ENCODE measurements at places on chromosomes 7 and 10. TPM values are rescaled to one million over a fixed set of nuclear protein-coding genes. Genes with fewer than 3 reads are reported as not detected.

IQUB gene
- total RNA-seq = not detected

STRIP2 gene
- 29.7 TPM for total RNA-seq

WDFY4 gene
- total RNA-seq = 0.08 TPM

ACSL5 gene
- 55.1 TPM for total RNA-seq

MGMT gene
- 15.4 TPM for total RNA-seq

PALD1 gene
- 0.15 TPM for total RNA-seq

SKIDA1 gene
- 0.38 TPM for total RNA-seq

SH2D4B gene
- total RNA-seq = 0.15 TPM

FAM25A gene
- total RNA-seq = not detected

MBL2 gene
- not detected for total RNA-seq

CUZD1 gene
- 1.8 TPM for total RNA-seq

MACC1 gene
- 0.18 TPM for total RNA-seq

DNA sequence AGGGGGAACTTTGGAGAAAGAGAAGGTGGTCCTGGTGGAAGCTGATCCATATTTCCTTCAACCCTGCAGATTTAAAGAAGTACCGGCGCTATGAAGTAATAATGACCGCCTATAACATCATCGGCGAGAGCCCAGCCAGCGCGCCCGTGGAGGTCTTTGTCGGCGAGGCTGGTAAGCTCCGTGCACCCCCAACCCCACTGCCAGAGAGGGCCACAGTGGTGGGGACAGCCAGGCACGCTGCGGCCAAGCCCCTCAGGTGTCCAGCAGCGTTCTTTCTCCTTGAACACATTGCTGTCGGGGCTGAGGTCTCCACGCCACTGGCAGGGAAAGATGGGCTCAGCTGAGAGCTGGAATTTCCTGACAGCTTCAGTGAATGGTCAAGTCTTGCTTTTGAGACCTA, 503.7 kb upstream of the FOXK1 start:
- no peak for DNase-seq

DNA sequence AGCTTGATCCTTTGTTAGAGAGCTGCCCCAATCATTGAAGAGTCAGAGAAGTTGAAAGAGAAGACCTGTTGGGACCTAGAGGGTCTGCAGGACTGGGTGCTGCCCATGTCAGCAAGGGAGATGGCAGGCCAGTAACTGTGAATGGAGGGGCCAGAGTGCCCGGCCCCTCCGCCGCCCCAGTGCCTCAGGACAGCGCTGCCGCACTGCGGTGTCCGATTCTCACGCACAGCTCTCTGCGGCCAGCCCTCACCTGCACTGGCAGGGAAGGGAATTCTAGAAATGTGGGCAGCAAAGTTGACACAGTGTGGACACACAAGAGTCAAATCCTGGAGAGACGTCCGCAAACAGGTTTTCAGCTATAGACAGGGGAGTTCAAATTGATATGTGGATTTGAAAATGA, 373.5 kb downstream of the TCERG1L start:
- no peak for DNase-seq

- DNase-seq = no peak
Measured at GRCh38 chr7:128708235-128708634, 30.9 kb upstream of the CALU start.

- DNase-seq = no peak
Measured at GRCh38 chr10:28481968-28482367, 51.0 kb upstream of the WAC start.

- DNase-seq = no peak
Measured at GRCh38 chr7:26690135-26690805, 174.1 kb downstream of the SKAP2 start.

GRCh38 chr7:151590071-151590849, 70.6 kb upstream of the RHEB start:
- no peak for DNase-seq

DNA sequence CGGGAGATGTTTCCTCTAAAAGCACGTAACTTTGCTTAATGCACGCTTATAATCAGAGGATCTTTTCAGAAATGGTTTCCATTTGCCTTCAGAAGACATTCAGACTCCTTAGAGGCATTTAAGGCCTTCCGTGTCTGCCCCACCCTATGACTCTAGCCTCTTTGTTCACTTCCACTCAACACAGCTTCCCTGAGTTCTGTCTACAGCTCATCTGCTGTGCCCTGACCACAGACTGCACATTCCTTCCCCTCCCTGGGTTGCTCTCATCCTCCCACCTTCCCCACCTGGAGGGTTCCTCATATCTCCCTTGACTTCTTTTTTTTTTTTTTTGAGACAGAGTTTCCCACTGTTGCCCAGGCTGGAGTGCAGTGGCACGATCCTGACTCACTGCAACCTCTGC, 16.6 kb downstream of the FBH1 start:
- DNase-seq = no peak

DNA sequence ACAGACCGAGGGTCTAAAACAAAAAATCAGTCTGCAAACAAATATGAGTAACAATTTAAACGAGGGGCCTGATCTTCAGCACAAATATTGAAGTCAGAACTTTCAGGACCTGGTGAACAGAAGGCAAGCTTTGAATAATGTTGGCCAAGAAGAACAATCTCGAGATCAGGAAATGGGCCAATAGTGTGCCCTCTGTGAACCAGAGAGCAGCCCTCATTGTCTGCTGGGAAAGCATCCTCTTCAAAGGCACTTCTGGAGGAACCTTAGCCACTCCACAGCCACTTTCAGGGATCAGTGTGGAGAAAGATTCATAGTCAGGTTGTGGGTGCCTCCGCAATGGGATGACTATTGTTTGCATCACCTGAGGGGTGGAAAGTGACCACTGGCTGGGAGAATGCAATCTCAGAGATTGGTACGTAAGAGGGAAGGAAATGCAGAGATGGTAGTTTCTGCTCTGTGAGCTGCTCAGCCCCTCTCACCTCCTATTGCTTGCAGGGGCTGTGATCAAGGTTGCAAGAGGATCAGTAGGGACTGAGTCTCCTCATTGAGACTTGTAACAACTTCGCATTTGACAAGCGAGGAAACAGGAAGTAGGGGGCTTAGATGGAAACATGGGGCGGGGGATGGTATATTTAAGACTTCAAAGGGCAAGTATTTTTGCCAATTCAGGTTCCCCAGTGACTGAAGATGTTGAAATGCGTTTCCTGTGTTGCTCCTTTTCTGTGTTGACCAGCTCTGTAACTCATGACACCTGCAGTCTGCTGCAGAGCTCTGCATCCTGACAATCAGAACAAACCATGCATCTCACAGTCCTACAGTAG, 28.4 kb upstream of the IFRD1 start:
- DNase-seq = no peak

- no peak for DNase-seq
Measured at GRCh38 chr7:93040355-93040754, 77.4 kb downstream of the SAMD9 start.

DNA sequence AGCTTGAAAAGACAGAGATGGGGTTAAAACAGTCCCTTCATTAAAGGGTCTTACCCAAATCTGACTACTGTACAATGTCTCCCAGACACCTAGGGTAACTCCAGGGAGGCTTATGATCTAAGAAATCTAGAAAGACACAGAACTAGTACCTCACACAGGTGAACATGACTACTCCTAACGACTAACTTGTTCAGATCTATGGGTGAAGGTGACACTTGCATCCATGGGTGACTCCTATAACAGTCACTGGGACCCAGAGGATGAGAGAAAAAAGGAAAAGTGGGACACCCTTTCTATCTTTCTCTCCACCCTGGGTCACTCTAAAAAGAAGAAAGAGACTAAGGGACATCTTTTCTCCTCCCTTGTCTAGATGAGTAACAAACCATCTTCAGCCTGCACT, 19.2 kb downstream of the AKR1C8 start:
- no peak for DNase-seq

GRCh38 chr7:108322925-108323832, 133.1 kb downstream of the NRCAM start:
- DNase-seq = no peak

GRCh38 chr7:131505636-131506557, 50.5 kb downstream of the PODXL start:
- DNase-seq = no peak

GRCh38 chr10:119919826-119920225, 27.3 kb downstream of the SEC23IP start:
- no peak for DNase-seq

DNA sequence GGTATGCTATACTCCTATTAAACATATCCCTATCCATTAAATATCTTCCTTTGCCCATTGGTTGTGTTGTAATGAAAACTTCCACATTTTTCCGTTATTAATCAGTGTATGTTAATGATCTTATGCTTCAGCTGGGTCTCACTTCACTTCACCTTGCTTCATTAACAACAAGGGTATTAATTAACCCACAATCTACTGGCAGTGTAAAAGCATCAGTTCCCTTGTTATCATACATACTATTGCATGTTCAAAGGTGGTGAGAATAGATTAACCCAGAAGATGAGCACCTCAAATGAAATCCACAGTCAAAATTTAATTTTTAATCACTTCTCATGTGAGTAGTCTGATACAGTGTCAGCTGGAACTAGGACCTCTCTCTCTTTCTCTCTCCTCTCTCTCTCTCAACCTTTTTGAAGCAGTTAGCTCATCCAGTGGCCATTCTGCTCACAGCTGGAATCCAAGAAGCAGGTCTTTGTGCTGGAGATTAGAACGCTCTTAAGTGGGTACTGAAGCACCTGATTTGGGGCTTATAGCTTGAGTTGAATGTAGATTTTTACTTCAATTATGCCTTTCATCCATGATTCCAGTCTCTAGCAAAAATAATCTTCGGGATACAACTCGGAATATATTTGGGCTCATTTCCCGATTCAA, 172.3 kb downstream of the RAPGEF5 start:
- DNase-seq = no peak

- DNase-seq = no peak
Measured at GRCh38 chr7:11120068-11120664, 146.5 kb downstream of the PHF14 start.

- no peak for DNase-seq
Measured at GRCh38 chr10:101906586-101907183, 63.1 kb upstream of the KCNIP2 start.

GRCh38 chr10:124065382-124066125, 27.8 kb downstream of the CHST15 start:
- DNase-seq = no peak

GRCh38 chr10:64952042-64952441, 1430.8 kb downstream of the REEP3 start:
- no peak for DNase-seq

- no peak for DNase-seq
Measured at GRCh38 chr10:129627442-129627841, 160.4 kb downstream of the MGMT start.

DNA sequence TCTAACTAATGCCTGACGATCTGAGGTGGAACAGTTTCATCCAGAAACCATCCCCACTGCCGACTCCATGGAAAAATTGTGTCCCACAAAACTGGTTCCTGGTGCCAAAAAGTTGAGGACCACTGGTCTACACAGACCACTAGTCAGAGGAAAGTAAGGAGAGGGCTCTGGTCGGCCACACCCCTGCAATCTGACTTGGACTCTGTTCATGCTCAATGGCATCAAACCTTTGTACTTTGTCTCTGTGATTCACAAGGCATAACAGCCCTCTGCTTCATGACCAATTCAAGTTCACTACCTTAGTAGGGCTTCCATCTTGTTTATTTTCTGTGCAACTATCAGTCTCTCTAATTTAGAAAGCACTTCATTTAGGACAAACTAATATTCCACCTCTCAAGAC, 1.8 kb downstream of the TUBAL3 start:
- no peak for DNase-seq

- DNase-seq = no peak
Measured at GRCh38 chr10:130159192-130159794, 23.1 kb downstream of the GLRX3 start.

DNA sequence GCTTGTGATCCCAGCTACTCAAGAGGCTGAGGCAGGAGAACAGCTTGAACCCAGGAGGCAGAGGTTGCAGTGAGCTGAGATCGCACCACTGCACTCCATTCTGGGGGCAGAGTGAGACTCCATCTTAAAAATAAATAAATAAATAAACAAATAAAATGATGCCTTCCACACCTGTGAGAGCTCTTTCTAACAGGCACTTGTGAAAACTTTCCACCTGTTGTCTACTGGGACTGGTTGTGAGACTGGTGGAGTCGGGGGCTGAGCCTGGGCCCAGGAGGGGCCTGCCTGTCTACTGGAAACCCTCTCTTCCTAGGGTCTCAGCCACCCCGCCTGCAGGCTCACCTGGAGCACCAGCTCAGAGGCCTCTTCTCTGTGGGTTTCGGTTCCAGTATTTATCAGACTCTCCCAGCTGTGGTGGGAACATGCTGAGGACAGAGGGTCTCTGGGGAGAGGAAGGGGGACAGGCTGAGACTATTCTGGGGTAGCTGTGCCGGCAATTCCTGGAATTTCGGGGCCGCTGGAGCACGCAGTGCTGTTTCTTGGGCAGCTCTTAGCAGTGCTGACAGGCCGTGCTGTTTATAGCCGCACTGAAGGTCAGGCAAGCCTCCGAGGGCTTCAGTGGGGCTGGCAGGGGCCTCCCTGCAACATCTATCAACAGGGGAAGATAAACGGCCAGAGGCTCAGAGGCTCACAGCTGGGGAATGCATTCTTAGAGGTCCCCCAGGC, 3.8 kb downstream of the LDB3 start:
- DNase-seq = no peak

- DNase-seq = no peak
Measured at GRCh38 chr7:24291271-24291670, 7.3 kb downstream of the NPY start.

DNA sequence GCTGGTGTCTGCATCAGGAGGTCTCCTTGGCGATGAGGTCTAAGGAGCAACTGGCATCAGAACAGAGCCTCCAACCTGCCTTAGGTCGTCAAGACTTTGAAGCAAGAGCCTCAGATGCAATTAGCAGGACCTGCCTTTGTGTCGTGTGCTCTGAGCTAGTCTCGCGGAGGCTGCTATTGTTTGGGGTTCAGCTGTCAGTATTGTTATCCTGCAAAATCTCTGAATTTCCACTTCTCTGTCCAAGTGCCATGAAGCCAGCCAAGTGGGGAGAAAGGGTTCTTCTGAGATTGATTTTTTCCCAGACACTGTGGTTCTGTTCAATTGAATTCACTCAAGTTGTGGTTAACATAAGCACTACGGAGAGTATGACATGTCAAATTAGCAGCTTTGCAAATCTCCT, 78.7 kb downstream of the ADARB2 start:
- no peak for DNase-seq

GRCh38 chr7:147436718-147437117, 1153.8 kb upstream of the C7orf33 start:
- DNase-seq = no peak

GRCh38 chr7:79615871-79616640, 162.6 kb upstream of the MAGI2 start:
- no peak for DNase-seq

DNA sequence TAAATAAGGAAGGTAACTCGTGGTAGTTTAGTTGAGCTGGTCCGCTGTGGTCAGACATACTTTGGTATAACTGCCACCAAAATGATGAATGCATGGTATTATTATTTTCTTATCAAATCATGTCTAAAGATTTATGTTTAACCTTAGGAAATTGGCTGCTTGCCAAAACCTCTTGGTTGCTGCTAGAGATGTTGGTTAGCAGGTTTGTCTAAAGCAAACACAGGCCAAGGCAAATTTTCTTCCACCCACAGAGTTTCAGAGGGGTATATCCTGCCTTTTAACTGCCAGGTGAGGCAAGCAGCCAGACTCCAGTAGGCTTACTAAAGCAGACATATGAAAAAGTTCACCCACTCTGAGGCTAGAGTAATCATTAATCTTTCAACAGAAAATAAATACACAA, 101.4 kb downstream of the SEMA3E start:
- DNase-seq = no peak

- peak; percentile 75 for DNase-seq
Measured at GRCh38 chr10:72087969-72088888, at the start of gene SPOCK2. TSS of gene SPOCK2 (minus strand) at chr10:72088551. CDS start at chr10:72088328, 223 bp downstream.

Measured in activated CD4-positive, alpha-beta memory T cell treated with anti-CD3 and anti-CD28 coated beads, Interleukin-2, amount 10 ng/mL, durations not matched to agents 7 days and 5 days (primary cell).